H1 (cell line): ENCODE measurements at places on chromosomes 7 and 10. TPM values are rescaled to one million over a fixed set of nuclear protein-coding genes. Genes with fewer than 3 reads are reported as not detected.

Gene C10orf62
- 0.05 TPM in 1 of 2 replicates, not detected in the other for polyA plus RNA-seq

Gene ANXA11
- 40.5 and 58.7 TPM in 2 replicates for polyA plus RNA-seq

Gene PGAM2
- 2.9 and 4.3 TPM in 2 replicates for polyA plus RNA-seq

Gene C10orf53
- not detected in 2 replicates for polyA plus RNA-seq

Gene KLHL7
- 44.2 and 65.3 TPM in 2 replicates for polyA plus RNA-seq

Gene LOXL4
- polyA plus RNA-seq = 0.27 and 0.42 TPM in 2 replicates

Gene MAGI2
- 5.2 and 6.0 TPM in 2 replicates for polyA plus RNA-seq

Gene GRID1
- 0.30 and 0.31 TPM in 2 replicates for polyA plus RNA-seq
